Activated gamma-delta T cell treated with Interleukin-2 at 50 U/mL for 16 hours (primary cell): ENCODE measurements at places on chromosomes 5 and 9.

DNA sequence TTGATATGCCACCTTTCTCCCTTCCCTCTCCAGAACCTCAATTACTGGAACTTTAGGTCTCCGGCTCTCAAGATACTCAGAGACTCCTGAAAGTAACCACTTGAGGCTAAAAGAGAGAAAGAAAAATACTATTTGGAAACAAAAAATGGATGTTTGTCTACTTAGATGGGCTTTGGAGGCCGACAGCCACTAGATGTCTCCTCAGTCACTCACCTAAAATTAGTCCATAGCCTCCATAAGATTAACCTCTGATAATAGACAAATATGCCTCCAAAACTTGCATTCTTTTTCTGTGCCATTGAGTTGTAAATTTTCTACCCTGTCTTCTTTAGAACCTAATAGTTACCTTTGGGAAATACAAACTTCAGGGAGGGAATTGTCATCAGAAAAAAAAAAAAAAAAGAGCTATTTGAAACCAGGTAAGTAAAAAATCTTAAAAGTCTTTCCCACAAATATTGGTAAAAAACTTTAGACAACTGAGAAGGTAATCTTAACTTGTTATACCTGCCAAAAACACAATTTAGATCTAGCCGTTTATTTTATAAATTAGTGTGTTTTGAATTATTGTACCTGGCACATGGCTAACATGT lies 11.2 kb upstream of the PCDH1 start:
- no peak for DNase-seq

- DNase-seq = no peak
Measured at GRCh38 chr5:55427157-55427556, 107.6 kb downstream of the PLPP1 start.

DNA sequence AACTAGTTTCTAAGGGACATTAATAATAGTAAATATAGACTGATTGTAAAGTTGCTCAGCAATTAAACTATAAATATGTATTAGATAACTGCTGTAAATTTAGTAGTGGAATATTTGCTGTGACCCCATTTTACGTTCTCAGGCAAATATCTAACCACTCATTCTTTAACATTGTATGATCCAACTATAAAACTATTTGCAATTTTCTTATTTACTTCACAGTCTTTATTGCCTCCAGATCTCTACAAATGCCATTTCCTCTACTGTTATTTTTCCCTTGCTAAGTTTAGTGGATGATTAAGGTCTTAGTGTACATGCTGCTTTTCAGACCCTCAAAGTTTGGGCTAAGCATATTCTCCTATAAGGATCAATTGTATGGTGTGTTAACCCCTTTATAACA lies 526.2 kb upstream of the ST8SIA4 start:
- DNase-seq = no peak

DNA sequence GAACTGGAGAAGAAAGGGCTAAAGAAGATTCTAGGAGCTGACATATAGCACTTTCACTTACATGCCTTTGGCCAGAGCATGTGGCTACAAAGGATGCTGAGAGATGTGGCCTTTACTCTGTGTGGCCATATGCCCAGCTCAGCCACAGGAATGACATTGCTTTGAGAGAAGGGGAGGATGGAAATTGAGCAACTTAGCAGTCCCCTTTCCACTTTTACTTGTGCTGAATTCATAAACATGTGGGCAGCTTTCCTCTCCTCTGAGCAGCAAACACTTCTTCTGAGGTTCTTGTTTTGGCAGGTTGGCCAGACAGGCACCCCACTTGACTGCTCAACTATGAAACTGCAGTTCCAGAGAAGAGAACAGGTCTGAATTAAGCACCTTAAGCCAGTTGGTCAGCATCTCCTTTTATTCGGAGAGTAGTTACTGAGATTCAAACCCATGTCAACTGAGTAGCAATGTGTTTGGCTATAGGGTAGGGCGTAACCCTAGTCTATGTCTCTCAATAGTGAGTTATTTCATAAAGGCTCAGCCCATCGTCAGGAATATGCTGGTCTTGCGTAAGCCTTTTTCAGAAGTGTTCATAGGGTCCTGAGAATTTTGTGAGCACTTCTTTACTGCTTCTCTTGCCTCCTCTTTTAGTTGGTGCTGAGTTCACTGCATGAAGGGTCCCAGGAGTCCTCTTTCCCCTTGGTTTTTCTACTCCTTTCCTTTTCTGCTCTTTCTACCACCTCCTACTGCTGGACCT lies 134.5 kb downstream of the PALM2AKAP2 start:
- DNase-seq = no peak

DNA sequence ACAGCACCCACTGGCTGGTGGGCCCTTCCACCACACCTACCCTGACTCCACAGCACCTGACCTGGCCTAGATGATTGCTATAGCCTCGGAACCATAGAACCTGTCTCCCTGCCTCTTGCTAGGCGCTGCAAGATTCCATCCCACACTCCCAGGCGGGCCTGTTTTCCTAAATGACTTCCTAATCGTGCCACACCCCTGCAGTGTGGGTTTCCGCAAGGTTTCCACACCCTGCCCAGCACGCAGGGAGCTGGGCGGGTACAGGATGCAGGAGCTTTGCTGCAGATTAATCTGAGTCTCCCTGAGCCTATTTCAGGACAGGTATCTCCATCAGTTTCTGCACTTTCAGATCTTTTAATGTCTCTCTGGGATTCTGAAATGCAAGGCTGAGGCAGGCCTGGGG lies 62.9 kb downstream of the SHB start:
- no peak for DNase-seq

DNA sequence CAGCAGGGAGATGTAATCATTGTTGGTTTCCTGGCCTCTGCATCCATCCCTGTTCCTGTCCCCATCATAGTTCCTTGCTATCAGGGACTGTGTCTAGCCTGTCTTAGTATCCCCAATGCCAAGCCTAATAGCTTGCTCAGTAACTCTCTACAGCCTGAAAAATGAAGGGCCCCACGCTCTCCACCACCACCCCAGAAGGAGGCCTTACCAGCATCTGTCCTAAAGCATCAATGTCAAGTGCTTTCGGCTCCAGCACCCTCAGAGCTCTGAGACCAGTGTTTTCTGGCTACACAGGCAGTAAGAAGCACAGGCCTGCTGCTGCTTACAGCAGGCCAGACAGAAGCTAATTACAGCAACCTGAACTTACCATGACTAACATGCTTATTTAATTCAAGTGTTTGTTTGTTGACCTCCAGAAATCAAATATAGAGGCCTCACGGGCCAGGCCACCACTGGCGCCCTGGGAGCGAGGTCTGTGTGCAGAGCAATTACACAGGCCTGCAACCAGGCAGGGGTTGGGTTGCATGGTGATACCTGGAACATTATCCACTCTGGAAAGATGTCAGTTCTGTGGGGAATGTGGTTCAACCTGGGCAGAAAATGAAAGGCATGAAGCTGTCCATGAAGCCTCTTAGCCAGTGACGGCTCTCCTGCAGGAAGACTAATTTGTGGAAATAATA lies 124.3 kb downstream of the SLC1A3 start:
- no peak for DNase-seq

- no peak for DNase-seq
Measured at GRCh38 chr9:84828046-84828445, 158.5 kb downstream of the NTRK2 start.

DNA sequence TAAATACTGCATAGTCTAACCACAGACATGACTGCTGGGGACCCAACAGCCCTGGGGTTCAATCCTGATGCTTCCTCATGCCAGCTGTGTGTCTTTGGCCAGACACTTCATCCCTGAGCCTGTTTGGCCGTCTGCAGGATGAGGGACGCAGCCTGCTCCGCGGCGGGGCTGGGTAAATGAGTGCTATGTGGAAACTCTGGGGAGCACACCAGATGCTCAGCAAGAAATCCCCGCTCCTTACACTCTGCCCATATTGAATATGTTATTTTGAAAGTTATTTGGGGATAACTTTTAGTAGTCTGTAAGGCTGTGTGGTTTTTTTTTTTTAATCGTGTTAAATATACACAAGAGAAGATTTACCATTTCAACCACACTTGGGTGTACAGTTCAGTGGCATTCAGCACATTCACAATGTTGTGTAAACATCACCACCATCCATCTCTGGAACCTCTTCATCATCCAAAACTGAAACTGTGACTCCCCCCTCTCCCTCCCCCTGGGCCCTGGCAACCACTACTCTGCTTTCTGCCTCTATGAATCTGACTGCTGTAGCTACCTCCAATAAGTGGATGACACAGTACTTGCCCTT lies 42.7 kb downstream of the SH3PXD2B start:
- no peak for DNase-seq

- peak; percentile 78 for DNase-seq
Measured at GRCh38 chr5:14664270-14665100, at the start of gene OTULIN. Gene OTULIN, plus strand, starts transcription at chr5:14664718. Its CDS starts 108 bp downstream, at chr5:14664826.

DNA sequence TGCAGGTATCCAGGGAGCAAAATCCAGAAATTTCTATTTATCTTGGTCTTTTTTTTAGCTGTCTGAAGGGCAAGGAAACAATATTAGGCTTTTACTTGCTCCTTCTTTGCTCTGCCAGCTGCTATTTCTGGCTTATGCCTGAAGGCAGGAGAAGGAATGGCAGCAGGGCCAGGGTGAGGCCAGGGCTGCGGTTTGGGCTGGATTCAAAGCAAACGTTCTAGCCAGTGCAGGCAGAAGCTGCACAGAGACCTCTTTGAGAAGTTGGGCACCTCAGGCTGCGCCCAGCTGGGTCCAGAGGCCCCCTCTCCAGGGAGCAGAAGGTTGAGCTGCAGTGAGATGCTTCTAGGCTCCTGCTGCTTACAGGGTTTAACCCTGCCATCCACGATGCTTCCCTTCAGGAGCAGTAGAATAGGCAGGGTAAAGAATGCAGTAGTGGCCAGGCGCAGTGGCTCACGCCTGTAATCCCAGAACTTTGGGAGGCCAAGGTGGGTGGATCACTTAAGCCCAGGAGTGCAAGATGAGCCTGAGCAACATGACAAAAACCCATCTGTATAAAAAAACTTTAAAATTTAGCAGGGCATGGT lies 201.2 kb downstream of the ADCY2 start:
- DNase-seq = no peak

- DNase-seq = no peak
Measured at GRCh38 chr5:115313052-115313451, 16.6 kb upstream of the CCDC112 start.

DNA sequence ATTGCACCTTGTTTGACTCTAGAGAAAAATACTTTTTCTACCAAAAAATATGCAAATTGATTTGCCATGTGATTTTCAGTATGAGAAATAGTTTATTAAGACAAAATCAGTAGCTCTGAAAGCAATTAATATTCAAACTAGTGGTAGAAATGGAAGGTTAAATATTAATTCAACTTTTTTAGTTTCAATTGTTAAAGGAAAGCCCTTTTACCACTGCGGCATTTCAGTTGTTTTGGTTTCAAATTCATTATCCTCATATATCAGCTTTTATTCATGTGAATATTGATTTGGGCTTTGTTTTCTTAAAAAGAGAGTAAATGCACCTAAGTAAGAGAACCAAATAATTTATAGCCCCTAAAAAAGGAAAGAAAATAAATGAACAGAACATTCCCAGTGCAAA lies 660.6 kb upstream of the CHD1 start:
- DNase-seq = no peak

- DNase-seq = no peak
Measured at GRCh38 chr5:172010278-172010677, 3.8 kb upstream of the FBXW11 start.

GRCh38 chr5:54298947-54299346 lies 11.4 kb downstream of the ARL15 start:
- no peak for DNase-seq

DNA sequence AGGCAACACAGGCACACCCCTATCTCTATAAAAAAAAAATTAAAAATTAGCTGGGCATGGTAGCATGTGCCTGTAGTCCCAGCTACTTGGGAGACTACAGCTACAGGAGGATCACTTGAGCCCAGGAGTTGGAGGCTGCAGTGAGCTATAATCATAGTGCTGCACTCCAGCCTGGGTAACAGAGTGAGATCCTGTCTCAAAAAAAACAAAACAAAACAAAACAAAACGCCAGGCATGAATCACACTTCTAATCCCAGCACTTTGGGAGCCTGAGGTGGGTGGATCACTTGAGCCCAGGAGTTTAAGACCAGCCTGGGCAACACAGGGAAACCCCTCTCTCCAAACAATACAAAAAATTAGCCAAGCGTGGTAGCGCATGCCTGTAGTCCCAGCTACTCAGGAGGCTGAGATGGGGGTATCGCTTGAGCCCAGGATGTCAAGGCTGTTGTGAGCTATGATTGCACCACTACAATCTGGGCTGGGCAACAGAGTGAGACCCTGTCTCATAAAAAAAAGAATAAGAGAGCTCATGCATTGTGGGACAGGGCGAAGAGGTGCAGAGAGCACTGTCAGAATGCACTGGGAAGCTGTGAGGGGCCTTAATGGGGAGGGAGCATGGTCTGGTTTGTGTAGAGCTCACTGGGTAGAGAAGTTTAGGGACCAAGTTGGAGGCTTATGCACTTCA lies 8.4 kb upstream of the SAP30L start:
- DNase-seq = no peak

- DNase-seq = no peak
Measured at GRCh38 chr5:4963265-4963664, 176.9 kb upstream of the ADAMTS16 start.

GRCh38 chr9:136007934-136008692 lies 46.9 kb upstream of the UBAC1 start:
- DNase-seq = no peak

DNA sequence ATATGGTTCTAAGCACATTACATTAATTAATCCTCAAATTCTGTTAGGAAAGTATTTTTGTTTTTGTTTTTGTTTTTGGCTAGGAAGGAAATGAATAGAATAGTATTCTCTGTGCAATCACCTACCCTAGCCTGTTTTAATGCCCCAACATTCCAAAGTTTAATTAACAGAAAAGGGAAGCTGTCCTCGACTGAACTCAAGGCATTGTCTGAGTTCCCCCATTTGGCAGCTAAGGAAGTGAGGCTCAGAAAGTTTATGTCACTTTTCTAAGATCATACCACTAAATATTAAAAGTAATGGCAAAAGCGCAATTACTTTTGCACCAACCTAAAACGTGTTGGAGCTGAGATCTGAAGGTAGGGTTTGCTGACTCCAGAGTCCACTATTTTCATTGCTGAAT lies 59.8 kb downstream of the FGF1 start:
- DNase-seq = no peak

GRCh38 chr5:172745406-172745805 lies 25.6 kb downstream of the DUSP1 start:
- no peak for DNase-seq

DNA sequence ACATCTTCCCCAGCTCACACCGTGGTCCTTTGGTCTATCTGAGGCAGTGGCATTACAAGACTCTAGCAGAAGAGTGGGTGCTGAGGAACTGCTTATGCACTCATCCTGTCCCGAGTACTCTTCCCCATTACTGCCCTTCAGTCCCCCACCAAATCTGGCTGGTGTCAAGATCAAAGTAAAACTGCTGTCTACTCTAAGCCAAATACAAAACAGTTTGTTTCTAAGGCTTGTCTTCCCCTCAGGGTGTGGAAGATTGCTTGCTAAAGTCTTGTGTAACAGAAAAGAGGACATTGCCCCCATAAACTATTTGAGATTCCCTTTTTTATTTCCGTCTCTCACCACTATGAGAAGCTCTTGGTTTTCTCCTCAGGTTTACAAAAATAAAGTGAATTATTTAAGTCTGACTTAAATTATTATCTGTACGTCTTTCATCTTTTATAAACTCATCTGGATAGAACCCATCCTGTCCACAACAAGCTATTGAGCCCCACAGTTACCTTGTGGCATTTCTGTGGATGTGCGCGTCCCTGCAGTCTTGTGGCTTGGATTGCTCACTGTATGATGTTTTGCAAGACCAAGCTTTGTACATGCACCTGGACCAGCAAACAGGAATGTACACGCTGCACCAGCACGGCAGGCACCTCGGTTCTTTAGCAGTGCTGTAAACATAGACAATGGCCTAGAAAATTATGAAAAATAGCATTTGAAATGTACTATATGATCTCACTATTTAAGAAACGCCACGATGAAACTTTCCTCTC lies 61.0 kb downstream of the CYSTM1 start:
- no peak for DNase-seq
